Fibroblast of skin of abdomen (primary cell): ENCODE measurements at places on chromosomes 12 and 14.

DNA sequence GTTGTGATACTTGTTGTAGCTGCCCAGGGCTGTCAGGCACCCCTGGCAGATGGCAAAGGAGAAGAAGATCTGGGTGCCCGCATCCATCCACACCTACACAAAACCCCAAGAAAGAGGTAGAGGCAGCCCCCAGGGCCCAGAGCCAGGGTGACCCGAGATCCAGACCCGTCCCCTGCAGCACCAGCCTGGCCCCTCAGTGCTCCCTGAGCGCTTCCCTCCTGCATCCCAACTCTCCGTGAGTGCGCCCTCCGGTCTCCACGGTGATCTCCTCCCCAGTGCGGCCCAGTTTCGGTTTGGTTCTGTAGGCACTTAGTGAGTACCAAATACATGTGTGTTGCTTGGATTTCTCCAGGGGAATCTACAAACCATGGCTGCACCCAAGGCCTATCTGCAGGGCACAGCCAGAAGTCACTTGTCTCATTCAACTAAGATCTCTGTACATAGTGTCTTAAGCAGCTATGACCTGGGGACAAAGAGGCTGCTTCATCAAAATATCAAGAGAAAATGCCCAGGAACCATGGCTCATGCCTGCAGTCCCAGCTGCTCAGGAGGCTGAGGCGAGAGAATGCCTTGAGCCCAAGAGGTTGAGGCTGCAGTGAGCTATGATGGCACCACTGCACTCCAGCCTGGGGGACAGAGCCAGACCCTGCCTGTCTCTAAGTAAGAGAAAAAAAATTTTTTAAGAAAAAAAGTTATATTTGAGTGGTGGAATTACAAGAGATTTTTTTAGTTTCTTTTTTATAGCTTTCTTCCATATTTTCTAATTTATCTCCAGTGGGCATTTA is 15.9 kb downstream of the SLC6A12 start:
- no peak for DNase-seq

GRCh38 chr12:4858386-4858785 is 51.3 kb upstream of the KCNA1 start:
- no peak for DNase-seq

- no peak for DNase-seq
Measured at GRCh38 chr14:89418452-89418851, 1.4 kb upstream of the FOXN3 start.

- no peak for DNase-seq
Measured at GRCh38 chr14:60968099-60968498, 12.8 kb downstream of the TRMT5 start.

- peak; percentile 26 for DNase-seq
Measured at GRCh38 chr14:52458721-52459085, 93.6 kb downstream of the TXNDC16 start.

- peak; percentile 31 for DNase-seq
Measured at GRCh38 chr14:60064491-60065072, 27.1 kb upstream of the PCNX4 start.

GRCh38 chr14:90475298-90475697 is 78.5 kb downstream of the CALM1 start:
- no peak for DNase-seq

DNA sequence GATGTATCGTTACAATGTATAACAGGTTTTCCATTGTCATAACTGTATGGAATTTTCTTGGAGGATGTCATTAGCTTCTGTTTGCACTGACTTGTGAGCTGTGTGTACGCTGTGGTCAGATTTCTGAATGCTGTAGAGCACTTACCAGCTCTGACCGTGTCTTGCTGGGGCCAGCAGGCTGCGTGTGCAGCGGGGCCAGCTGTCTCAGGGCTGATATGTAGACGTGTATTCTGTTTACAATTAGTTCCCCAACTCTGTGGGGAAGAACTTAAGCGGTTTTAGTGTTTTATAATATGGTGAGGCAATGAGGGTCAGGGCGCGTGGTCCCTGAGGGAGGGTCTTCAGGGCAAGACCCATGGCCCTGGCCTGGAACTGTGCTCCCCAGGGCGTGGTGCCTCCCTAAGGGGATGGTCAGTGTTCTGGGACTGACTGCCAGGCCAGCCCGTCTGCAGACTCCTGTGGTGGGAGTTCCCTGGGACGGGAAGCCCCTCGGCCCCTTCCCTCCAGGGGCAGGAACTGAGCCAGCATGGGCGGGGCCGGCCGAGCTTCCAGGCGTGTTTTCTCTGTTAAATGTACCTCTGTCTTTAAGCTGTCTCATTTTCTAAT is 18.7 kb downstream of the XRCC3 start:
- DNase-seq = peak; percentile 60

DNA sequence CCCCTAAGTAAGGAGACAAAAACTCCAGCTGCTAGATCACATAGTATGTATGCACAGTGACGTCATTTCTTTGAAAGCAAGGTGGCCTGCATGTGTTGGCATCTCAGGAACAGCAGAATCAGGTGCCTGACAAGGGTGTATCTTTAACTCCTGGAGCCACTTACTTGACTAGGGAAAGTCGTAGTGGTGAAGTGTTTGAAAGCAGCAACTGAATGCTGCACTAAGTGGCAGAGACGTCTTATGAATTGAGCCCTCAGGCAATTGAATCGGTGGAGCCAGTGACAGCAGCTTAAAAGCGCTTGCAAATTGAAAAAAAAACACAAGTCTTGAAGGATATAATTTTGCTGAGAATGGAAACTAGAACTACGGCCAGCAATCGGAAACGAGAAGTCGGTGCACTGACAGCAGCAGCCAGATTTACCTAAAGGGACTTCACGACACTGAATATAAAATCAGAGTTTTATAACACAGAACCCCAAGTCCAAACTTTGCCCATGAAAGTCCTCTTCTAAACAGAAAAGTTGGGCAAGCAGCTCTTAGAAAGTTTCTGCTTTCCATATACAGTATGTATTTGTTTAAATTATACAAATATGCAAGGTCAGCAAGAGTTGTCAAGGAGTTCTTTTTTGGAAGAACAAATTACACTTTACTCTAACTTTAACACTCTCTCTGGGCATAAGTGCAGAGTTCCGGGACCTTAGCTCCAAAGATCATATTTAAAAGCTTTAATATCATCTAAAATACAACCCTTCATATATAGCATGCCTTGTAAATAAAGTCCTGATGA is 1.1 kb downstream of the IGF1 start:
- no peak for DNase-seq

- no peak for DNase-seq
Measured at GRCh38 chr12:122413516-122414404, 8.7 kb downstream of the CLIP1 start.

DNA sequence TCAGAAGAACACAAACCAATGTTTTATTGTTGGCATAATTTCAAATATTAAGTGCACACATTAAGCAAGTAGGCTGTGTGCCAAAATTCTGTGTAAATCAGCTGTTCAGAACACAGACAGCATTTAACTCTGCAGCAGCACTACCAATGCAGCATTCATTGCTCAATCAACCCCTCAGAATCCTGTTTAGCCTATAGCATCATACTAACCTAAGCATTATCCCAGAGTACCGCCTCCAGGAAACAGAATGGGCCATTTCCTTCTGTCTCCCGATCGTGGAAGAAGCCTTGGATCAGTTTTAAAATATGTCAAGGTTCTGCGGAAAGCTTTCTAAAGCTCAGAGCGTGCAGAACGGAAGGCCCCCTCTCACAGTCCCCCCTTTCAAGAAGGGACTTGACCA is 3.3 kb downstream of the IL26 start:
- DNase-seq = peak; percentile 38

- peak; percentile 71 for DNase-seq
Measured at GRCh38 chr12:77845831-77846230, 15.1 kb downstream of the NAV3 start.

- DNase-seq = peak; percentile 94
Measured at GRCh38 chr12:95805864-95806671, 15.5 kb upstream of the NTN4 start.

GRCh38 chr12:53862831-53863230 is 75.8 kb upstream of the HOXC13 start:
- DNase-seq = no peak

DNA sequence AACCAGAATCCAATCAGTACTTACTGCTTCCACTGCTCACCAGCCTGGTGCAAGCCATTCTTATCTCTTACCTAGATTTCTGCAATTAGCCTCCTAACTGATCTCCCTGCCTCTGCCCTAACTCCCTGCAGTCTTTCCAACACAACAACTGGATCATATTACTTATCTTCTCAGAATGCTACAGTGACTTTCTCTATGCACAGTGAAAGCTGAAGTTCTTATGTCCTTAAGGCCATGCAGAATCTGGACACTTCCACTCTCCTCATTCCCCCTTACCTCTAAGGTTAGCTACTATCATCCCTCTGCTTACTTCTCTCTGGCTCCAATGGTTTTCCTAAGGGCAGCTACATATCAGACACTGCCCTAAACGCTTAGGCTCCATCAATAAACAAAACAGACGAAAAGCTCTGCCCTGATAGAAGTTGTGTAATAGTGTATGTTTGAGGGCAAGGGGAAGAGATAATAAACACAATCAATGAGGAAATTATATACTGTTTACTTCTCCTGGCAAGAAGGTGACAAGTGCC is 4.0 kb downstream of the KTN1 start:
- DNase-seq = no peak

GRCh38 chr12:51000245-51000644 is 25.9 kb downstream of the SLC11A2 start:
- DNase-seq = peak; percentile 88

DNA sequence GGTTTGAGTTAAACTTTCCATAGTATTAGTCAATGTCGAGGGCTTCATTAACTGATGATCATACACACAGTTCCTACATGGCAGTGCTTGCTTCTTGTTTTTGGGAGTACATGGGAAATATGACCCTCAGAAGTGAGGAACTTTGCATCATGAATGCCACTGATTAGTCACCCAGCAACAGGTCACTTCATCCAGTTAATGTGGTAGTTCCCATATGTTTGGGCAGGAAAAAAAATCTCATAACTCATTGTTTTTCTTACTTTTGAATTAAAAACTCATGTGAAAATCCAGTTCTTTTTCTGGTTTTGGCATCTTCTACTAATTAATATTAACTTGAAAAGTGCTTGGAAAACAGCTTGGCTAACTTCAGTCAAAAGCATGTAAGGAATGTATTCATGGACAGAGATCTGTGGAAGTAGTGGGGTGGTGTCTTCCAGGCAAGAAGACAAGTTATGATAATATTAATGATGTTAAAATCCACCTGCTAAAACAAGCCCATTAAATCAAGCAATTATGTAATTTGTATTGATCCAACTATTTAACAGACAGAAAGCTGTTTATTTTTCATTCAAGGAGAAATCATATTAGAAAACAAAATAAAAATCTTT is 309.1 kb upstream of the NAV3 start:
- peak; percentile 75 for DNase-seq
